IPS DF 6.9 (cell line): ENCODE measurements at places on chromosomes 5 and 9.

DNA sequence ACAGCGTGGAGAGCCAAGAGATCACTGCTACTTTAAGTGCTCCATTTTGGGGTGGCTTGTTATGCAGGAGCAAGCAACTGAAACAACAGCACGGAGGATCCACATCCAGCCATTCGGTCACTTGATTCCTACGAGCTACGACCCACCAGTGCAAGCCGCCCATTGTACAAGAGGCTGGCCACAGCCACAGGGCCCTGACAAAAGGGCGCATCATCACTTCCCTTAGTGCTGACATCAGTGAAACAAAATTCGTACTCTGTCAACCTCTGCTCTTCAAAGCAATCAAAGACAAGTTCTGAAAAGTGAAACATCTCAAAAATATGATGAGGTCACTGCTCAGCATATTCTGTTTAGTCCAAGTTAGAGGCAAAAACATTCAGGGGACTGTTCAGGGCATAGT, 168.4 kb downstream of the GADD45G start:
- no peak for DNase-seq
- H3K4me3 ChIP-seq, result no peak overlapping the region; the same call in 1 of the 2 replicates
- H3K4me1 ChIP-seq, result no peaks in the 10 kb centered on the region

DNA sequence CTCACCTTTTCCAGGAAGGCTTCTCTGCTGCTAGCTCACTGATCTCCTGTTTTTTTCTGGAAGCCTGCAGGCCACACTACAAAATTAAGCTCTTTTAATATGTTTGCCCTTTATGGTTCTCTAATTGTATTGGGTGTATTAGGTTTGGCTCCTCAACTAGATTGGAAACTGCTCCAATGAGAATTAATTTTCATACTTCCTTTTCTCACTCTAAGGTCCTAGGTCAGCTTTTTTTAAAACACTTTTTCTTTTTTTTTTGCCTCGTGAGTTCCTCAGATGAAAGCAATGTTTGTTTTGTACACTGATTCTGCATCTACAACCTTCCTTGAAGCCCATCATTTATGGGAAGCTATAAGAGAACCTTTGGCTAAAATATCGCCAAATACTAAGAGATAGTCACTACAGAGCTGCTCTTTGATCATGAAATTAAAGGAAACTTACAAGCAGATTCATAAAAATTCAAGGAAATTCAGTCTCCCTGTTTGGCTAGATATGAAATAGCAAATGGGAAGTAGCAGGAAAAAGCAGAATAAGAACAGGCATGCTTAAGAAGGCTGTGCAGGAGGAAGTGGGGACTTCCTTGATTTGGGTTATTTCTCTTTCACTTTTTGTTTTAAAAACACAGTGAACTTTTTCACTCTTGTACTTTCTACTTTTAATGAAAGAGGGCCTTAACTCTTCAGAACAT, 55.2 kb upstream of the FYB1 start:
- H3K36me3 ChIP-seq, result no peaks in the 10 kb centered on the region
- H3K4me3 ChIP-seq, result no peak overlapping the region
- DNase-seq, result no peak
- no peaks in the 10 kb centered on the region for H3K4me1 ChIP-seq
- no peak overlapping the region for H3K27ac ChIP-seq

GRCh38 chr5:151492729-151493128, 45.3 kb downstream of the SLC36A1 start:
- no peak for DNase-seq
- H3K4me3 ChIP-seq, result no peak overlapping the region
- peaks cover 1% of the 10 kb centered on the region; the same call in 1 of the 2 replicates for H3K4me1 ChIP-seq
- 0 out of 2 replicates have a peak, but pooled peaks cover 6% of the 10 kb centered on the region for H3K36me3 ChIP-seq
- no peaks in the 10 kb centered on the region for H3K27me3 ChIP-seq

- no peaks in the 10 kb centered on the region for H3K27me3 ChIP-seq
- H3K4me3 ChIP-seq, result no peak overlapping the region
- no peaks in the 10 kb centered on the region for H3K36me3 ChIP-seq
Measured at GRCh38 chr5:168073991-168074800, 217.2 kb upstream of the WWC1 start.

- H3K27me3 ChIP-seq, result no peaks in the 10 kb centered on the region
- no peak overlapping the region for H3K27ac ChIP-seq
- no peaks in the 10 kb centered on the region for H3K36me3 ChIP-seq
- no peak overlapping the region for H3K4me3 ChIP-seq
Measured at GRCh38 chr9:114888607-114889006, 41.8 kb downstream of the TNFSF8 start.

DNA sequence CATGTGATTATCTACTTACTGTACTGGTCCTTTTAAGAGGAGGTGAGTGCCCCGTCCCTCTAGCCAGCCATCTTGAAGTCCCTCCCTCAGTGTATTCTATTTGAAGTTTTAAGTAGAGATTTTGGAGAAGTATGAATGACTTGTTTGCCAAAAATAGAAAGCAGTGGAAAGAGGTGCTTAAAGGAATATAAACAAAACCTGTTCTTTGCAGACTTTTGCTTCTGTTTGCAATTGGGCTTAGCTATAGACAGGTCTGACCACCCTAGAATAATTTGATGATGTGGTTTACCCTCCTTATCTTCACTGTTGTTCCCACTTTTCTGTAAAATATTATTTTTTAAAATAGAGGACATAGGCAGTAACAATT, 21.2 kb downstream of the OSMR start:
- H3K4me3 ChIP-seq, result no peak overlapping the region
- no peaks in the 10 kb centered on the region for H3K4me1 ChIP-seq
- no peaks in the 10 kb centered on the region for H3K36me3 ChIP-seq
- H3K27ac ChIP-seq, result no peak overlapping the region
- no peaks in the 10 kb centered on the region for H3K27me3 ChIP-seq
- DNase-seq, result no peak

GRCh38 chr5:68375540-68375939, 160.0 kb downstream of the PIK3R1 start:
- H3K36me3 ChIP-seq, result no peaks in the 10 kb centered on the region
- DNase-seq, result no peak

DNA sequence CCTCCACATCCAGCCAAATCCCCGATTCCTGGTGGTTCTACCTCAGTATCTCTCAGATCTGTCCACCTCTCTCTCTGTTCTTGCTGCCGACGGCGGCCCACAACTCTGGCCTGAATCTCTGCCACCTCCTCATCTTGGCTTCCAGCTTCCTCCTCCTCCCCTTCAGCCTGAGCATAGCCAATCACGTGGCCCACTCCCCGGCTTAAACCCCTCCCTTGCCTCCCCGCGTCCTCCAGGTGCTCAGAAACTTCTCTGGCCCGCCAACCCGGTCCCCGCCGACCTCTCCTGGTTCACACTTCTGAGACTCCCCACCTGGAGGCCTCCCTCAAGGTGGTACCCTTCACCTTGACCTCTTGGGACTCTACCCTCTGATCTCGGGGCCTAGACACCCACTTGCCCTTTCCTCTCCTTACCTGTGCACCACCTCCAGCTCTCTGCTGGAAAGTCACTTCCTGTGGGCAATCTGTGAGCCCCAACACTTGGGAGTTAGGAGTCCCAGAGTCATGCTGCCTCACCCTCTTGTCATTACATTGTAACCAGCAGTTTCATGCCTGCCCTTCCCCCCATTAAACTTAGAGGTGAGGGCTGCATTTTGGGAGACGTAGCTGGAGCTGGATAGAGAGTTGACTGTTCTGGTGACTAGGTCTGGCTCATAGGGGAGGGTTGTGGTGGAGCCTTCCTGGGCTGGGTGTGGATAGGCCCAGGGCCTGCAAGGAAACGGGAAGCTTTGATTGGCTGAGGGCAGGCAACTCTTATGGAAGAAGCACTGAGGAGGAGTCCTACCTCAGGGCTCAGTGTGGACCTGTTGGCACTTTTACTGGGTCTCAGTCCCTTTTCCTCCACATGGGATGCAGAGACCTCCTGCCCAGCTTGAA, 4.5 kb upstream of the SET start:
- peak overlapping the region; percentile 90 for H3K4me3 ChIP-seq
- peaks cover 4% of the 10 kb centered on the region; the same call in 1 of the 2 replicates for H3K36me3 ChIP-seq
- H3K27me3 ChIP-seq, result no peaks in the 10 kb centered on the region
- no peak overlapping the region for H3K27ac ChIP-seq
- H3K4me1 ChIP-seq, result 0 out of 2 replicates have a peak, but pooled peaks cover 4% of the 10 kb centered on the region
- no peak for DNase-seq

- H3K27me3 ChIP-seq, result no peaks in the 10 kb centered on the region
- H3K4me3 ChIP-seq, result no peak overlapping the region
- no peaks in the 10 kb centered on the region for H3K36me3 ChIP-seq
- H3K27ac ChIP-seq, result no peak overlapping the region
Measured at GRCh38 chr9:17509151-17509550, 69.7 kb upstream of the SH3GL2 start.

DNA sequence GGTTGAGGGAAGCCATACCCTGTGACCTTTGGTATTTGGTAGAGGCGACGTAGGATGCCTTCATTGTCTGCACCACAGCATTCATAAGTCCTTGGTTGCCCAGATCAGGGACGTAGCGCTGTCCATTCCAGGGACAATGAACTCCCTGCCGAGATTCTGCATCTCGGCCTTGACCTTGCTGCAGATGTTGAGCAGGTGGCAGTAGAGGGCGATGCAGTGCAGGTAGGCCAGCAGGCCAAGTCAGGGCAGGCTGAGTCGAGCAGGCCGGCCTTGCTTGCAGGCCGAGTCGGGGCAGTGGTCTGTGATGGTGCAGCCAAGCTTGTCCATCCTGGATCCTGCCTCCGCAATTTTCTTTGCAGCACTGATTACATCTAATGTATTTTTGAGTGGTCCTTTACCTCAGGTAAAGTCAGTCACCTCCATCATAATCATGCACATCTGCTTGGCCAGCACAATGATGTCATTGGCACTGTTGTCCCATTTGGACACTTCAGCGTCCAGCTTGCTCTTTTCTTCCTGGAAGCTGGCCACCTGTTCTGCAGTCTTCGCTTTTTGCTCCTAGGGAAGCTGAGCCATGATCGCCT, 93.4 kb upstream of the CCDC112 start:
- peak; percentile 29 for DNase-seq
- H3K27me3 ChIP-seq, result no peaks in the 10 kb centered on the region
- no peak overlapping the region for H3K4me3 ChIP-seq
- H3K27ac ChIP-seq, result no peak overlapping the region
- H3K4me1 ChIP-seq, result 0 out of 2 replicates have a peak, but pooled peaks cover 1% of the 10 kb centered on the region

- no peak overlapping the region for H3K4me3 ChIP-seq
- H3K4me1 ChIP-seq, result no peaks in the 10 kb centered on the region
- no peak for DNase-seq
- H3K36me3 ChIP-seq, result no peaks in the 10 kb centered on the region
- no peak overlapping the region for H3K27ac ChIP-seq
Measured at GRCh38 chr5:149639737-149640136, 58.4 kb downstream of the ARHGEF37 start.

- no peaks in the 10 kb centered on the region for H3K36me3 ChIP-seq
- H3K27me3 ChIP-seq, result no peaks in the 10 kb centered on the region
- H3K27ac ChIP-seq, result no peak overlapping the region
- no peaks in the 10 kb centered on the region for H3K4me1 ChIP-seq
- DNase-seq, result no peak
- H3K4me3 ChIP-seq, result no peak overlapping the region
Measured at GRCh38 chr5:25160891-25161290, 516.1 kb upstream of the CDH10 start.

DNA sequence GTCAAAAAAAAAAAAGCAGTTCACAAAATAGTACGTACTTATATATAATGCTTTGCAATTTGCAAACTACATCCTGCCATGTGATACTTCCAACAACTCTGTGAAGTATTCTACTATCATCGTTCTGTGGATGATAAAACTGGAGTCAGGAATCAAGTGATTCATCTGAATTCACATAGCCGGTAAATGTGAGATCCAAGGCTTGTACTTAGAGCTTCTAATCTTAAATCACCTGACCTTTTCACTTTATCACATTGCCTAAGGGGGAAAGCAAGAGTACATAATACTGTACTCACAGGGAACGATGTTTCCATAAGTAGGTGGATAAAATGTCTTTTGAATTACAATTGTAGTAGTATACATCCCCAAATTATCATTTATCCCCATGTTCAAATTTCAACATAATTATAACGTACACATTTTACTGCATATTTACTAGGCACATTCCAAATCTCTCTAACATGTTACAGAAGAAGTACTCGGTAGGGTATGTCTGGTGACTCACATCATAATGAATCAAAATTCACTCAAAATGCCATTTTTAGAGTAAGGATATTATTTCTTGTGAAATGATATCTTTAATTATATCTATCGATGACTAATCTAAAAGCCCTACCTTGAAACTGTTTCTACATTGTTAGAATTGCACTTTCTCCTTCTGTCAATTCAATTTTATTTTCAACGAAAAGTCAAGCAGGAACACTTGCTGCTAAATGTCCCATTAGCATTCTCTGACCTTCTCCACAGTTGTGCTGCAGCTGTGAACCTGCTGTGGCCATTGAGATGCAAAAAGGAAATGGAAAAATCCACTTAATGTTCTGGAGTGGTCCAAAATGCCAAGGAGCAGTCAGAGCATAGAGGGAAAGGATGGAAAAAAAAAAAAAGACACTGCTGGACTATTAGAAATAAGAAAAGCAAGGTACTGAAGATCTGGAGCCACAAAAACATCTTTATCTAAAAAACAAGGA, 78.9 kb downstream of the OR2K2 start:
- no peaks in the 10 kb centered on the region for H3K27me3 ChIP-seq
- no peaks in the 10 kb centered on the region for H3K36me3 ChIP-seq
- no peak for DNase-seq
- no peaks in the 10 kb centered on the region for H3K4me1 ChIP-seq

- H3K27ac ChIP-seq, result no peak overlapping the region
- no peaks in the 10 kb centered on the region for H3K36me3 ChIP-seq
- no peak overlapping the region for H3K4me3 ChIP-seq
- no peaks in the 10 kb centered on the region for H3K4me1 ChIP-seq
- no peak for DNase-seq
Measured at GRCh38 chr5:135154197-135154596, 120.2 kb upstream of the PITX1 start.

- no peak for DNase-seq
- no peaks in the 10 kb centered on the region for H3K27me3 ChIP-seq
- no peaks in the 10 kb centered on the region for H3K4me1 ChIP-seq
- no peaks in the 10 kb centered on the region for H3K36me3 ChIP-seq
- no peak overlapping the region for H3K27ac ChIP-seq
Measured at GRCh38 chr5:127216143-127216542, 74.5 kb upstream of the MEGF10 start.

GRCh38 chr9:92188969-92189781, 74.0 kb upstream of the SPTLC1 start:
- no peak overlapping the region for H3K4me3 ChIP-seq
- no peak for DNase-seq
- no peak overlapping the region for H3K27ac ChIP-seq

- H3K27ac ChIP-seq, result no peak overlapping the region
- no peaks in the 10 kb centered on the region for H3K27me3 ChIP-seq
- H3K4me3 ChIP-seq, result no peak overlapping the region
- no peak for DNase-seq
- no peaks in the 10 kb centered on the region for H3K36me3 ChIP-seq
- H3K4me1 ChIP-seq, result no peaks in the 10 kb centered on the region; the same call in 1 of the 2 replicates
Measured at GRCh38 chr9:91802391-91802790, 147.6 kb downstream of the ROR2 start.

DNA sequence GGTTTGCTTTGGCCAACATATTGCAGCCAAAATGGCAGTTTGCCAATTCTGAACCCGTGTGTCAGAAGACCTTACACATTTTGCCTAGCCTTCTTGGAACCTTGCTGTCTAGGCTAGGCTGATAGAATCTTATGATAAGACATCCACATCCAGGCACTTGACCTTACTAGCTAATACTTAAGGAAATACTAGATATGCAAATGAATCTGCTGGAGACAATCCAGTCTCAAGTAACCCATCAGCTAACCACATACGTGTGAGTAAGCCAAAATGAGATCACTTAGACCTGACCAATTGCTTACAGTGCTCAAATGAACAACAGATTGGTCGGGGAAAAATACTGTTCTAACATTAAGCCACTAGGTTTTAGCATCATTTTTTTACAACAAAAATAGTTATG, 1504.6 kb upstream of the CDH9 start:
- H3K4me3 ChIP-seq, result no peak overlapping the region
- H3K4me1 ChIP-seq, result no peaks in the 10 kb centered on the region
- H3K36me3 ChIP-seq, result no peaks in the 10 kb centered on the region
- no peak for DNase-seq
- H3K27me3 ChIP-seq, result no peaks in the 10 kb centered on the region
